ENCODE measurements at places on chromosomes 2 and 18.

DNA sequence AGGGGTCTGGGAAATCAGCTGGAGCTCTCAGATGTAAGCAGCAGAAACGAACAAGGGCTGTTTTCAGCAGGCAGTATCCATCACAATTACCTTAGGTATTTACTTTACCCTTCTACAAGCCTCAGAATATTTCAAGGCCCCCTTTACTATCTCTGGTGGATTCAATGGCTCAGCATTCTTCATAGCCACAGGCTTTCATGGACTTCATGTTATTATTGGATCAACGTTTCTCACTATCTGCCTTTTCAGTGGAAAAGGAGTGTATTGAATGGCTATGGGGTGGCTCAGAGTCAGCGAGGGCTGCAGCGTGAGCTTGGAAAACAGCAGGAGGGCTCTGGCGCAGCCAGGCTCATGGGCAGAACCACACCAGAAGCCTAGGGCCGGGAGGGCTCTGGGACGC lies 16.6 kb upstream of the CHRNA1 start:
- DNase-seq = no peak

- no peak for DNase-seq
Measured at GRCh38 chr2:54904836-54905235, 145.4 kb downstream of the RTN4 start.

GRCh38 chr18:48600456-48601090 lies 61.7 kb downstream of the CTIF start:
- DNase-seq = no peak

GRCh38 chr2:154709215-154709614 lies 10.7 kb downstream of the KCNJ3 start:
- no peak for DNase-seq

DNA sequence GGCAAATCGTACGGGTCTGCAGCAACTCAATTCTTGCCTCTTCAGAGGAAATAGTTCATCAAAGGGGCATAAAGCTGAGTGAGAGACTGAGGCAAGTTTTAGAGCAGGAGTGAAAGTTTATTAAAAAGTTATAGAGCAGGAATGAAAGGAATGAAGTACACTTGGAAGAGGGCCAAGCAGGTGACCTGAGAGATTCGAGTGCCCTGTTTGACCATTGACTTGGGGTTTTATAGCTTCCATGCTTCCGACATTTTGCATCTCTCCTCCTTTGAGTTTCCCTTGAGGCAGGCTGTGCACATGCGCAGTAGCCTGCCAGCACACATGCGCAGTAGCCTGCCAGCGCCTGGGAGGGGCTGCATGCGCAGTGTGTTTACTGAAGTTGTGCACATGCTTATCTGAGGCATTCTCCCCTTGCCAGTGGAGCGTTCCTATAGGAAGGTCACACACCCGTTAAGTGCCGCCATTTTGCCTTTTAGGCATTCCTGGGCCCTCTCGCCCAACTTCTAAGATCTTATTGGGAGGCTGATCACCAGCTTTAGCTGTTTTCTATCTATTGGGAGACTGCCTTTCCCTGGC lies 265.5 kb upstream of the MGAT5 start:
- DNase-seq = no peak

DNA sequence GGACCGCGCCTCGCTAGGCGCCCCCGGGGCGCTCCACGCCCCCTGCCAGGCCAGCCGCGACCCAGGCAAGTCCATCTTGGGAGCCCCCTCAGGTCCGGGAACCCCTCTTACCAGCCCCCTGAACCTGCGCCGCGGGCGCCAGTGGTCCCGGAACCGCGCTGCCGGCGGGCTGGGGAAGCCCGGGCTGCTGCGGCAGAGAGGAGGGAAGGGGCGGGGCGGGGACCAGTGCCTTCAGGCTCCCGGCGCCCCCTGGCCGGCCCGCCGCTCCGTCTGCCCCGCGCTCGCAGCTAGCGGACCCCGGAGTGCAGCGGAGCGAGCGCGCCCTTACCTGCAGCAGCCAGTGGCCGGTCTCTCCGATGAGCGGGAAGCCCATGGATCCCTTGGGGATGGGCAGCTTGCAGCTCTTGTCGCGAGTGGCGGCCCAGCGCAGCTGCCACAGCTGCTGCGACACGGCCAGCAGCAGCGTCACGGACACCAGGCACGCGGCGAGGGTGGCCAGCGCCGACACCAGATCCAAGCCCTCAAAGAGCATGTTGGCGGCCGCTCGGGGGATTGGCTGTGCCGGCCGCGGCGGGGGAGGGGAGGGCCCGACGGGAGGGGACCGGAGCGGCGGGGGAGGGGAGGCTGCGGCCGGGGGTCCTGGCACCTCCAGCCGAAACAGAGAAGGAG lies at the start of gene CYP26B1:
Gene CYP26B1 (minus strand): TSS at position 560 of the 669 bp plus-strand sequence. CDS start 28 bp downstream, at position 532.
- no peak for DNase-seq

DNA sequence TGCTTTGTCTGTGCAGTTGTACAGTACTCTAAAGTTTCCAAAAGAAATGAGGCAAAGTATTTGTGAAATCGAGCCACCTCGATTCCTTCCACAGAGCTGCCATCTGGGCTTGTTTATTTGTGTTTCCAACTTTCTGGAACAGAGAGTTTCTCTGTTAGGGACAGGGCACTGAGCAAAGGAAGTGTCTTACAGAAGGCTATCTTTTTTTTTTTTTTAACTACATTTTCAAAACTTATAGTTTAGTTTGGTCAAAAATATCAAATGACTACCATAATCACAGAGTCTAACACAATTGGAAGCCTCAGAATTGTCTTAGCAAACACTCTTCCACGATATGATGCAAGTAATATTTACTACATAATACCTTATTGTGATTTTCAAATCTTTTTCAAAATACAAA lies 796 bp downstream of the RFTN2 start:
- DNase-seq = no peak

DNA sequence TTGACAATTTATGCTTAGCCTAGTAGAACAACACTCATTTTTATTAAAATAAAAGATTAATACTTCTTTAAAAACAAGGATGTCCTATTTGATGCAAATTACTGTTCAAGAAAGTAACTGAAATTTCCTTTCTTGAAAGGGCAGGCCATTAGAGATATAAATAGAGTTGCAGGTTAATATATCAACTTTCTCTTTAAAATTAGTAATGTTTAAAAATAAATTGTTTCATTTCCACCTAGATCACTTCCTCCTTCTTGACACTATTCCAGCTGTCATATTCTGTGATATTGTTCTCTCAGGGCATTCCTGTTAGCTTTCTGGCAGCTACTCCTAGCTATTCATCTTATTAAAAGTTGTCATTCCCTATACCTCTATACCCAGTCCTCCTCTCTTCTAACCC lies 357.9 kb upstream of the NRP2 start:
- DNase-seq = no peak

DNA sequence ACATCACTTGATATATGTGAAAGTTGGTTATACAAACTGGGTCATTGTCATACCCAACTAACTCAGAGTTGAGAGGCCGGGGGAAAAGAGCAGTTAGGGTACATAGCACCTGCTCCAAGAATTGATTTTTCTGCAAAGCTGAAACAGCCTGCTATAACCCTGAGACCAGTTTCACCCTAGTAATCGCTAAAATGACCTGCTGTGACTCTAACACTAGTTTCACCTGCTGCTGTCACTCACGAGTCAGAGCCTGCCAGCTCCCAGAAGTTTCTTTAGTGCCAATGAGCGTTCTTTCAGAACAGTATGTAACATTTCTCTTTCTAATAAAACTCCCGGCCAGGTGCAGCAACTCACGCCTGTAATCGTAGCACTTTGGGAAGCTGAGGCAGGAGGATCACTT lies 28.0 kb downstream of the SRSF7 start:
- DNase-seq = no peak

GRCh38 chr2:226216575-226216974 lies 583.0 kb downstream of the IRS1 start:
- no peak for DNase-seq

DNA sequence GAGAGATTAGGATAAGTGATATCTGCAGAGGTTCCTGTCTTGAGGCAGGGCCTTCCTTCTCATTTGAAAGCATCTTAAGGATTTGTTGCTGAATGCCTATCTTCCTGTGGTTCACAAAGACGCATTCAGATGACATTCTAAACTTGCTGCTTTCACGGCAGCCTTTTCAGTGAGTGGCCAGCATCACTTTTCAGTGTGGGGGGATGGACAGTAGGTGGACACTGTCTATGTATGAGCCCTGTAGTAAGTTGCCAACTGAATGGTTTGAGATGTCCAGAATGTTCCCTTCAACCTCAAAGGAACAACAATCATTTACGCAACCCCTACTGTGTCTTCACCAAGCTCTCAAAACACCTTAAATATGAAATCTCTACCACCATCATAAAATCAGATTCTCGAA lies 46.6 kb downstream of the SETBP1 start:
- no peak for DNase-seq

GRCh38 chr2:239887604-239888003 lies 137.5 kb downstream of the NDUFA10 start:
- DNase-seq = no peak

Measured in hematopoietic multipotent progenitor cell treated with erythropoietin and hydrocortisone succinate and interleukin-3 and kit ligand, for 15 days (in vitro differentiated cells).